Stimulated activated CD8-positive, alpha-beta memory T cell treated with anti-CD3 and anti-CD28 coated beads, Interleukin-2, amount 100 ng/mL, for 1 hour (primary cell): ENCODE measurements at places on chromosomes 1 and 21.

DNA sequence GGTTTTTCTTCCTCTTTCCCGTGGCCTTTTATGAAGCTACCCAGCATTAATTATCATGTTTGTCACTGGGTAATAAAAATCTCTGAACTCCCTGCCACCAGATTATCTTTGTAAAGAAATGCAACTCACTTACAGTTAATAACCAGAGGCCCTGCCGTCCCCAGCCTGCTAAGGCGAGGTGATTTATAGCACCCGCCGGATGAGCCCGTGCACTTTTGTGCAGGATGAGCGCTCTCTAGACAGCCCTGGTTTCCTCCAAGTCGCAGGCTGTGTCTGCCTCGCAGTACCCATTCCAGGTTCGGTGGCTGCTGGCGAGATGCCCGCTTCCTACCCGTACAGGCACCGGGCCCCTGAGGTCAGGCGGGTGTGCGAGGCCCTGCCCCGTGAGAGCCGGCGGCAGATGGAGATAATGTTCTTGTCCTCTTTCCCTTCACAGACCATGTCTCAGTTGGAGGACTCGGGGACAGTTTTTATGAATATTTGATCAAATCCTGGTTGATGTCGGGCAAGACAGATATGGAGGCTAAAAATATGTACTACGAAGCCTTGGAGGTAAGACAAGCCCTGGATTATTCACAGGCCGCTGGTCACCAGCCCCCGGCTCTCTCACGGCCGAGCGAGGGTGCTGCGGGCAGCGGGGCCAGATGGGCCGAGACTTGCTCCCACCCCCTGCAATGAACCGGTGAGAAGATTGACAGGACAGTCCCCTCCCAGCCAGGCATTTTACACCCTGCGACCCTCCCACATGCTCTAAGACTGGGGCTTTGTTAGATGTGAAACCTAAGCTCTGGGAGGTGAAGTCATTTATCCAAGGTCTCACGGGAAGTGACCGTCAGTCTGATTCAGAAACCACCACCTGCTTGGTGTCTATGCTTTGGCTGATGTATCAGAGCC is 28.5 kb upstream of the SELENON start:
- no peak for DNase-seq

- no peak for DNase-seq
These were observed at the start of gene ABCG1 for GRCh38 chr21:42218836-42219605. ABCG1 (plus strand) TSS chr21:42219140; CDS start chr21:42219263, 123 bp downstream.

- no peak for DNase-seq
These were observed 162.5 kb downstream of the RWDD3 start for GRCh38 chr1:95396557-95396956.

GRCh38 chr1:159843459-159843858 is 16.8 kb downstream of the SLAMF8 start:
- no peak for DNase-seq

GRCh38 chr1:211541720-211542477 is 37.1 kb downstream of the SLC30A1 start:
- no peak for DNase-seq

GRCh38 chr21:43803558-43804300 is 14.4 kb downstream of the RRP1 start:
- DNase-seq, result no peak

- no peak for DNase-seq
These were observed 35.3 kb downstream of the DTL start for GRCh38 chr1:212070720-212071302.

- no peak for DNase-seq
These were observed 727.7 kb upstream of the NCAM2 start for GRCh38 chr21:20270365-20271055.

- no peak for DNase-seq
These were observed 19.9 kb upstream of the SERPINC1 start for GRCh38 chr1:173937062-173937461.

DNA sequence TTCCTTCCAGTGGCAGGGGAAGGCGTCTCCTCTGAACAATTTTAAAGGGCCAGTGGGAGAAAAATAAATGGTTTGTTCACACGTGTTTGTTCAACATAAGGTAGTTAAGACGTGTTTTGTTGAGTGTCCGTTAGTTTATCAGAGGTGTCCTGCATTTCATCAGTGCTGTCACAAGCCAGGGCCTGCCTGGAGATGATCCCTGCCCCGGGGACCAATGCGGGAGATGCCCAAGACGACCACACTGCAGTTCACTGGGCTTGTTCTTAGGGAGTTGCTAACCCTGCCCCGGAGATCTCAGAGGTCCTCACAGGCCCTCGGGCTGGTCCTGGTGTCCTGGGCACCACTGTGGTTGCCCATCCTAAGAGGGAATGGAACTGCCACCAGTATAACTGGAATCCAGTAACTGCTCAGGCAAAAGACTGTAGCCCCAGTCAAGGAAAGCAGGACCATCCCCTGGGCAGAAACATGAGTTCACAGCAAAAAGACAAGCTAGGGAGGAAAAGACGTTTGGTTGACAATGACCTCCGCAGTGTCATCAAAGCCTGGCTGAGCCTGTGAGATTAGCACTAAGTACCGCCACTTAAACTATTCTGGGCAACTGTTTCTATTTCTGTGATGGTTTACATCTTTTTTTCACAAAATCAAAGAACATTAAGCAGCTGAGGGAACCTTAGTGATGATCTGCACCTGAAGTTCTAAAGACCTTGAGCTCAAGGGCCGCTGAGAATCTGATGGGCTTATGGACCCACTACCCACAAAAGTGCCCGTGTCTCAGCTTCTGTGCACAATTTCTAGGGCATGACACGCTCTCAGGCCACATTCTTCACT is 44.9 kb upstream of the LIN9 start:
- no peak for DNase-seq

- no peak for DNase-seq
These were observed 58.6 kb upstream of the ARHGAP29 start for GRCh38 chr1:94296018-94296417.

GRCh38 chr1:225445639-225446594 is 18.1 kb upstream of the LBR start:
- DNase-seq, result no peak

GRCh38 chr21:26025536-26026512 is 144.7 kb downstream of the APP start:
- no peak for DNase-seq

GRCh38 chr1:229028544-229028943 is 242.4 kb upstream of the RAB4A start:
- no peak for DNase-seq

DNA sequence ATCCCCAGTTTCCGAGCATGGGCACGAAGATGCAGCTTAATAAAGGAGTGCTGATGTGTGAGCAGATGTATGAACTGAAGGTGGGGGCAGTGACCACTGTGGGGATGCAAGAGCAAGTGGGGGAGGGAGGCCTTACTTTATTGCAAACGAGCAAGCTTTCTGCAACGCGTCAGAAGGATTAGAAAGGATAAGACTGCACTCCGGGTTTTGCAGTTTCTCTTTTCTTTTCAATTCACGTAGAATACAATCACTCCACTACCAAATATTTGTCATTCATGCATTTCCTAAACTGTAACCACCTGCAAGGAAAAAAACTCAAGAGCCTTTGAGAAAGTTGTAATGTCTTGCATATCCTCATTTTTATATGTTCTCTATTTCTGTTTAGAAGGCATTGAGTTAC is 4.3 kb upstream of the OR2C3 start:
- no peak for DNase-seq

GRCh38 chr1:22786719-22787489 is 76.3 kb downstream of the EPHB2 start:
- no peak for DNase-seq

DNA sequence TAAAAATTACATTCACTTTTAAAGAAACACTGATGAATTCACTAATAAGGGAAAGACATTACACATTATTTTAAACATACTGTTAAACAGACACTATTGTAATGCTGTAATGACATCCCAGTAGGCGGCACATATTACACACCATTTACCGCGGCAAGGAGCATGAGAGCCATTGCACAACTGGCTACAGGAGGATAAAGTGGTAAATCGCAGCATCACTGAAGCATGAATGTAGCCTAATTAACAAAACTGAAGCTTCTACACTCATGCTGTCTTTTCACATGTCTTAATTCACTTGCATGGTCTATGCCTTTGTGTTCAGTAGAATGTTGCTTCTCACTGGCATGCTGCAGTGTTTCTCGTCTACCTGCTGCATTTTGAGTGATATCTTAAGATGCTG is 1046.0 kb downstream of the MRPL39 start:
- no peak for DNase-seq

GRCh38 chr1:214164173-214164572 is 116.8 kb upstream of the SMYD2 start:
- DNase-seq, result no peak

- no peak for DNase-seq
These were observed 31.8 kb upstream of the MAGOH start for GRCh38 chr1:53270107-53270506.

GRCh38 chr1:232472485-232473041 is 157.4 kb downstream of the SIPA1L2 start:
- no peak for DNase-seq

GRCh38 chr1:93977598-93977945 is 68.3 kb upstream of the GCLM start:
- DNase-seq, result no peak

DNA sequence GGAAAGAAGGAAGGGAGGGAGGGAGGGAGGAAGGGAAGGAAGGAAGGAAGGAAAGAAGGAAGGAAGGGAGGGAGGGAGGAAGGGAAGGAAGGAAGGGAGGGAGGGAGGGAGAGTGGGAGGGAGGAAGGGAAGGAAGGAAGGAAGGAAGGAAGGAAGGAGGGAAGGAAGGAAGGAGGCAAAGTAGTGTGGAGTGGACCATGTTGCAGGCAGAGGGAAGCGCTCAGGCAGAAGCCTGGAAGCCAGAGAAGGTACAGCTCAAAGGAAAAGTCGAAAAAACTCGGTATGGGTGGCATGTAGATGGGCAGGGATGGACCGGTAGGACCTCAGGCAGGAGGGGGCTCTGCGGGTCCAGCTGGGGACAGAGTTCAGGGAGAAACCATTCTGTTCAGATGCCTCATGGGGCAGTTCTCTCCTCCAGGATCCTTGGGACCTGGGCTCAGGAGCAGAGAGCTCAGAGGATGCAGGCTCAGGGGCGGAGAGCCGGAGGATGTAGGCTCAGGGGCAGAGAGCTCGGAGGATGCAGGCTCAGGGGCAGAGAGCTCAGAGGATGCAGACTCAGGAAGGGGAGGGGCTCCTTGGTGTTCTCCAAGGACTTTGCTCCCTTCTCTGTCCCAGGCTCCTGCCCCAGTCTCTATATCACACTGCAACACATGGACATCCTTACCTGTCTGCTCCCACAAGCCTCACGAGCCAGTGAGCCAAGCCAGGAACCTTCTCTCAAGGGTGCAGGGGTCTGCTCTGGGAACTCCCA is 13.6 kb upstream of the PADI3 start:
- no peak for DNase-seq

GRCh38 chr1:172671591-172671990 is 12.7 kb downstream of the FASLG start:
- DNase-seq, result no peak

- DNase-seq, result no peak
These were observed 47.0 kb upstream of the CSF1 start for GRCh38 chr1:109863667-109864046.

DNA sequence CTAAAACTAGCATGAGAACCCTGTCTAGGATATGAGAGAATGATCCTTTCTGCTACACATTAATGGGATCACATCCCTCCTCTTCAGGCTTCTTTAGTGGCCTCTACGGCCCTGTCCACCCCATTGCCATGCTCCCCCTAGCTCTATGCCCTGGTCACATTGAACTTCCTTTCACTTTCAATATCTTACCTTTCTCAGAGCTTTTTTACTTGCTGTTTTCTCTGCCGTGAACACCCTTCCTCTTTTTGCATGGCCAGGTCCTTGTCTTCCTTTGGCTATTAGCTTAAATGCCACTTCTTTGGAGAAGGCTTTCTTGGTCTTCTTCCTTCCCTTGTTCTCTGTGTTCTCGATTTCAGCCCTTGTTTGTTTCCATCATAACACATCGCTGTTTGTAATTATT is 97.4 kb downstream of the GIPC2 start:
- DNase-seq, result no peak

GRCh38 chr1:193609592-193609991 is 423.2 kb upstream of the B3GALT2 start:
- no peak for DNase-seq

GRCh38 chr1:185400052-185400451 is 83.0 kb upstream of the IVNS1ABP start:
- DNase-seq, result no peak

- no peak for DNase-seq
These were observed 388.5 kb downstream of the LMO4 start for GRCh38 chr1:87717157-87717670.

GRCh38 chr1:26574719-26575251 is 45.2 kb downstream of the RPS6KA1 start:
- no peak for DNase-seq

DNA sequence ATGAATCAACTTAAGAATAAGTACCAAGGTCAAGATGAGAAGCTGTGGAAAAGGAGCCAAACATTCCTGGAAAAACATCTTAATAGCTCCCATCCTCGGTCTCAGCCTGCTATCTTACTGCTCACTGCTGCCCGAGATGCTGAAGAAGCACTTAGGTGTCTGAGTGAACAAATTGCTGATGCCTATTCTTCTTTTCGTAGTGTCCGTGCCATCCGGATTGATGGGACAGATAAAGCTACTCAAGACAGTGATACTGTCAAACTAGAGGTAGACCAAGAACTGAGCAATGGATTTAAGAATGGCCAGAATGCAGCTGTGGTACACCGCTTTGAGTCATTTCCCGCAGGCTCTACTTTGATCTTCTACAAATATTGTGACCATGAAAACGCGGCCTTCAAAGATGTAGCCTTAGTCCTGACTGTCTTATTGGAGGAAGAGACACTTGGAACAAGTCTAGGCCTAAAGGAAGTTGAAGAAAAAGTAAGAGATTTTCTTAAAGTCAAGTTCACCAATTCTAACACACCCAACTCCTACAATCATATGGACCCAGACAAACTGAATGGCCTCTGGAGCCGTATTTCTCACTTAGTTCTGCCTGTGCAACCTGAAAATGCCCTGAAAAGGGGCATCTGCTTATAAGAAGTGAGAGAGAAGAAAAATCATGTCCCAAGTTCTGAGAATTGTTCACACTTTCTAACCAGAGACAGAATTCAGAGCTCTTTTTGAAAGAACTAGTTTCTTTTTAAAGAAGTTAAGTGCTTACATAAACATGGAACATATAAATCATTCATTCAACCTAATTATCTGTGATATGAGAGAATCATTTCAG is 35.7 kb downstream of the TOR1AIP1 start:
- DNase-seq, result no peak

GRCh38 chr1:193355626-193356025 is 169.2 kb upstream of the B3GALT2 start:
- no peak for DNase-seq

- no peak for DNase-seq
These were observed 32.9 kb downstream of the GRHL3 start for GRCh38 chr1:24351918-24352627.

GRCh38 chr1:27596261-27596660 is 7.7 kb downstream of the AHDC1 start:
- DNase-seq, result no peak

- DNase-seq, result no peak
These were observed 163.4 kb upstream of the CD34 start for GRCh38 chr1:208074353-208074752.

- DNase-seq, result no peak
These were observed 74.7 kb downstream of the NTPCR start for GRCh38 chr1:233025157-233025556.

GRCh38 chr1:153698923-153699714 is 20.6 kb downstream of the NPR1 start:
- DNase-seq, result no peak
